Cerebellum (tissue), 4 donors: ENCODE measurements at places on chromosomes 5 and 9.

DNA sequence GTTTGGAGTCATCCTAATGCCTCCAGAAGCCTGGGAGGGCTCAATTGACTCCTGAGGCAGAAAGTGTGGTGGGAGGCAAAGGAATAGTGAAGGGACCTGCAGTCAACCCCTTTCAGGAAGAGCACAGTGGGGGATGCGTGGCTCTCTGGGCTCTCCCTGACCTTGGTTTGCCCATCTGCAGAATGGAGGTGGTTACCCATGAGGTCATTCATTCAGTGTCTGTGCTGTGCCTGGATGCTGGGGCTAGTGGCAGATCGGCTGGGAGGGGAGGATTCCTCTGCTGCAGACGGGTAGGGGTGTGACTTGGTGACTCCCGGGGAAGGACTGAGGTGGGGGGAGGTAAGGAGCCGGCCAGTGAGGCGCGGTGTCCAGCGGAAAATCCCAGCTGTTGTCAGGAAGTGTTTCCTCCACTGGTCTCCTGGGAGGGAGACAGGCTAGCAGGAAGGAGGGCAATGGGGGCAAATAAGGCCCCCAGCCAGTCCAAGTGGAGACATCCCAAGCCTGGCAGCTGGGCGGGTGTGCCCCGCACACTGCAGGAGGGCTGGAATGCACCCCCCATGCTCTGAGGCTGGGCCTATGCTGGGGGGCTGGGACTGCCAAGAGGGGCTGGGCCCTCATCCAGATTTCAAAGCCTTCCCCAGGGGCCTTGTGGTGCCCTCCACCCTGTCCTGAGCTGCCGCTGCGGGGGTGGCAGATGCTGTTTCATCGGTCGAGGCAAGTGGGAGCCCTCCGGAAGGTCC lies 10.9 kb downstream of the CXXC5 start:
- DNase-seq: no peak

- no peak for DNase-seq
These were observed 152.8 kb upstream of the TAS2R1 start for GRCh38 chr5:9782826-9783560.

- DNase-seq: no peak
These were observed 23.2 kb downstream of the LYSMD3 start for GRCh38 chr5:90506221-90506620.

- DNase-seq: no peak
These were observed 146.9 kb upstream of the RAPGEF1 start for GRCh38 chr9:131886826-131887225.
